Activated naive CD4-positive, alpha-beta T cell treated with anti-CD3 and anti-CD28 coated beads, Interleukin-2, amount 50 U/mL, for 72 hours (primary cell): ENCODE measurements at places on chromosomes 16 and 17.

- no peak for DNase-seq
Observed at GRCh38 chr16:83581994-83582747, 225.6 kb upstream of the HSBP1 start.

- no peak for DNase-seq
Observed at GRCh38 chr16:426906-427249, 1.4 kb downstream of the RAB11FIP3 start.

DNA sequence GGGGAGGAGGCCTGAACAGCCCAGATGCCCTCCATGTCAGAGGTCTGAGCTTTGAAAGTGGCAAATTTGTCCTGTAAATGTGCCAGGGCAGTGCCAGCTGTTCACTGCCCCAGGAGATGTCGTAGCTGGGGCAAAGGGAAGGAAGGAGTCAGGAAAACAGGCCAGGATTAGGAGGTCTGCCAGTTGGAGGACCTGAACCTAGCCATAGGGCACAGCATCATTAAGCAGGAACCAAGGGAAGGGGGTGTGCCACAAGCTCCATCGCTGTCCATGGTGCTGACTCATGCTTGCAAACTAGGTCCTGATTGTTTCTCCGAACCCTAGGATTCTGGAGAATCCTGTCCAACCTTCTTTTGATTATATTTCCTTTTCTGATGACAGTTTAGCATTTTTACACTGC, 124.2 kb downstream of the TMEM132E start:
- peak; percentile 24 for DNase-seq

DNA sequence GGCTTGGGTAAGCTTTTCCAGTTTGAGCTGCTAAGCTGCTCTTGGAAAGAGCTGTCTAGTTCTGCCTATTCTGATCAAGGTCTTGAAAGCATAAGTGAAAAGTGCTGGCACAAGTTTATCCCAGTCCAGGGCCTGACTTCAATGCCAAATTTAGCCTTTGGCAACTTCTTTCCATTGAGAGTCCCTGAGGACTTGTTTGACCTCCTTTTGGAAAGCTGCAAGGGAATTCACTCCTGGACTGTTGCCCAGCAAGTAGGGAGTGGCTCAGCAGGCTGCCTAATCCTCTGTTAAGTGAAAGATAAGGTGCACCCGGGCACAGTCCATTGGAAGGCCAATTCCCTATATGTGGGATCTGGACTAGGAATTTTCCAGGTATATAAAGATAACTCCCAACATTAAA, 16.0 kb upstream of the TANC2 start:
- no peak for DNase-seq

- DNase-seq = no peak
Observed at GRCh38 chr17:58427807-58428206, 10.5 kb upstream of the RNF43 start.

GRCh38 chr16:23595246-23595950, 718 bp downstream of the NDUFAB1 start:
- DNase-seq = peak; percentile 57

- no peak for DNase-seq
Observed at GRCh38 chr17:75649687-75650086, 16.5 kb downstream of the SMIM5 start.

DNA sequence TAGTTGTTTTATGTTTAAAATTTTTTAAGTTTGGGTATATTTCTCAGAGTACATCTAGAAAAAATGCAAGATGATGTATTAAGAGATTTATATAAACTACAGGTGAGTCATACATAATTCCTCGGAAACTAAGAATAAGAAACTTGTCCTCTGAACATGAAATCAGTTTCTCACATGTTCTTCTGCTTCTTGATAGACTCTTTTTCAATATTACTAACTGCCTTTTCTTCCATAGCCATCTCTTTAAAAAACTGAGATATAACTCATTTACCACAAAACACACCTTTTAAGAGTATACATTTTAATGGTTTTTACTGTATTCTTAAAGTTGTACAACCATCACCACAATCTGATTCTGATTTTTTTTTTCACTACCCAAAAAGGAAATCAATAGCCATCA, 238.4 kb upstream of the AXIN2 start:
- no peak for DNase-seq

- DNase-seq = no peak
Observed at GRCh38 chr17:74842146-74842598, 17.5 kb downstream of the GRIN2C start.

DNA sequence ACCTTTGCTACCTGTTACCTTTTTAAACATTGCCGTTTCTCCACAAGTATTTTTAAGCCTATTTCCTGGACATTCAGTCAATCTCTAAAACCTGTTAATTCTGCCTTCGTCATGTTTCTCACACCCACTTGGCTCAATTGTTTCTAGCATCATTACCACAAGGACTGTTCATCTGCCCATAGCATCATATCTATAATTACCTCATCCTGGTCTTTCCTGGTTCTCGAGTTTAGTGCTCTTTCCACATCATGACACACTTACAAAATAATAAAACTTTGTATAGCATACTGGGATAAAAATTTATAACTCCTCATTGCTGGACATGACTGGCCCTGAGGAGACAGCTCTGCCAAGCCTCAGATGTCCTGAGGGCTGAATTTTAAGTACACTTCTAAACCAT, 104.8 kb downstream of the CYB561 start:
- DNase-seq = no peak

DNA sequence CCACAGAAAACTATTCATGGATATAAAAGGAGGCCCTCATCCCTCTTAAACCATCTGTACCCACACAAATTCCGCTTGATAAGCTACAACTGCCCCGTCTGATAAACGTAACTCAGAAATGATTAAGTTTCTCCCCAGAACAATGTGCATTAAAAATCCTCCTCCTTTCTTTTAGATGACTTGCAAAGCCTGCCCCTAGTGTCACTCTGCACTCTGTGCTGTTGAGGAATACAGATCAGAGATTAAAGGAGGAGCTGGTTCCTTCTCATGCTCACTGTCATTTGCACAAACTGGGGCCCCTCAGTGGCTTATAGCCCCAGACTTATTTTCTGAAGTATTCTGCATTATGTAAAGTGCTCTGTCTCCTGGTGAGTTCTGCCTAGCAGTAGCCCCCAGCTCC, 33.3 kb downstream of the CDRT15 start:
- DNase-seq = no peak
